T-helper 2 cell (primary cell): ENCODE measurements at places on chromosomes 13 and 19.

- peak; percentile 72 for DNase-seq
Observed at GRCh38 chr19:48330012-48330681, 4.8 kb downstream of the EMP3 start.

DNA sequence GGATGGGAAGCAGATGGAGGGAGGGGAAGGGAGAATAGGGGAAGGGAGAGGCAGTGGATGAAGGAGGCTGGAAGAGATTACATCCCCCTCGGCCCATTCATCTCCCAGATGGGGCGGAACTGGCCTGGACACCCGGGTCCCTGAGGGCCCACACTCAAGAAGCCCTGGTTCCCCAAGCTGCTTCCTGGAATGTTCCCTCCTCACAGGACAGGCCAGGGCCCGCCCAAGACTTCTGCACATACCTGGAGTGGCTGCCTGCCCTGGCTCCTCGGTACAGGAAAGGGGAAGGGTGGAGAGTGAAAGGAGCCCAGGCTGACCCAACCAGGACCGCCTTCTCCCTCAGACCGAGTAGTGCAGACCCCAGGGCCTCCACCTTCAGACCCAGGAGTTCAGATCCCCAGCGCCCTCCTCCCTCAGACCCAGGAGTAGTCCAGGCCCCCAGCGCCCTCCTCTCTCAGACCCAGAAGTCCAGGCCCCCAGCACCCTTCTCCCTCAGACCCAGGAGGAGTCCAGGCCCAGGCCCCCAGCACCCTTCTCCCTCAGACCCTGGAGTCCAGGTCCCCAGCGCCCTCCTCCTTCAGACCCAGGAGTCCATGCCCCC, 489 bp downstream of the NTF4 start:
- no peak for DNase-seq

- no peak for DNase-seq
Observed at GRCh38 chr13:34757441-34757840, 184.6 kb upstream of the NBEA start.

DNA sequence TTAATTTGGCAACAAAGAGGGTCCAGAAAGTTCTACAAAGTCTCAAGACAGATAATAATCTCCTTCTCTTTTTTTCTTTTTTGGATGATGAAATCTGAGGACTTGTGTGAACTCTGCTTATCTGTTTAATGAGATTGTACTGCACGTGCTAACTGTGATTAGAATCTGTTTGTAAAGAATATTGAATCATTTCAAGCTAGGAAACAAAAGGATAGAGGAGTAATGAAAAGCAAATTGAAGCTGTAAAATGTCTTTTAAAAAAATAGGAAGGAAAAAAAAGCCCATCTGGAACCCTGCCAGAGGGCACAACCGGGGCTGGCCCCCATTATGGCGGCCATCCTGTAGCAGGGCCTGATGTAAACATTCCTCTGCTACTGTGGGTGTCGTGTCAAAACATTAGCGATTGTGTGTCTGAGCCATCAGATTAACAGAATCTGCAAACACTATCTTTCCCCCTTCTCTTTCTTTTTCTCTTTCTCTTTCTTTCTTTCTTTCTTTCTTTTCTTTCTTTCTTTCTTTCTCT, 83.0 kb downstream of the FLT1 start:
- no peak for DNase-seq

GRCh38 chr13:106173346-106173745, 362.1 kb downstream of the EFNB2 start:
- no peak for DNase-seq

GRCh38 chr19:41570639-41571112, 5.3 kb upstream of the CEACAM21 start:
- peak; percentile 80 for DNase-seq

DNA sequence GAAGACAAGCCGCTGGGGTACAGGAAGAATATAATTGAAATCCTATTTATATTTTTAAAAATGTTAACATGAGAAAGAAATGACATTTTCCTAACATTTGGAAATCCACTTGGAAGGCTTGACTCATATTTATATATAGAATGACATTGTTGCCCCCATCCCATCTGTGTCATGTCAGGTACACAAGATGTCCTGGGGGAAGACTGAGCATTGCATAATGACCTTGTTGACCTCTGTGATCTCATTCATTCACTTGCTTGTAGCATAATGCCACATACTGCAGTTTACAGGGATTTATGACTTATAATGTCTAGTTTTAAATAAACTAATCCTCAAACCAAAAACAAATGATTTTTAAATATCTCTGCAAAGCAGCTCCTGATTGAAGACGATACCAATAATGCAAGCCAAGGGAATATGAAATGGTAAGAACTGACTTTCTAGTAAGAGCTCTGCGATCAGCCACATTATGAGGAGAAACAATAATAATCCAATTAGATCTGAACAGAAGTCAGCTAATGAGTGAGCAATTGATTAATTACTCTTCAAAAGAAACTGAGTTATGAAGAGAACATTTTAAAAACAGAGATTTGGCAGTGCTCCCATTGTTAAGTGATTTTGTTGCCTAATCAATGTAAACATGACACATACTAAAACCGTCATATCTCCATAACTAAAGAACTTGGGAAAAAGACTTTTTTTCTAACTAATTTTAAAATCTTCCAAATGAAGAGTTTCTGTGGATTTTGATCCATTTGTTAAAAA, 21.2 kb upstream of the VWA8 start:
- no peak for DNase-seq

- no peak for DNase-seq
Observed at GRCh38 chr19:5182751-5183150, 157.9 kb downstream of the PTPRS start.

DNA sequence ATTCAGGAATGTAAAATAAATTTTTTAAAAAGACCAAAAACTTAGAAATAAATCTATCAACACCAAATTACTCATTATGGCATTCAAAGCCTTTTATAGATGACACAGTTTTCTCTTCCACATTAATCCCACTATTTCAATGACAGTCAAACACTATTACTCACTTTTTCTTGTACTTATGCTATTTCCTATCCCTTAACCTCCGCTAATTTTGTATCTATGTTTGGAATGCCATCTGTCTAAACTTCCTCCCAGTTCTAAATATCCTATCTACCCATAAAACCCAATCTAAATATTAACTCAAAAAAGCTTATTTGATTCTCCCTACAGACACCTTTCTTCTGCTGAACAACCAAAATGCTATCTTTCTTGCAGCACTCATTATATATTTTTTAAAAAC, 203.5 kb downstream of the ENOX1 start:
- no peak for DNase-seq

GRCh38 chr13:108070925-108071324, 144.4 kb downstream of the LIG4 start:
- DNase-seq, result no peak

GRCh38 chr13:60221581-60221980, 57.9 kb upstream of the DIAPH3 start:
- DNase-seq, result no peak

- DNase-seq, result no peak
Observed at GRCh38 chr13:77580748-77581147, 45.2 kb downstream of the SCEL start.

- DNase-seq, result no peak
Observed at GRCh38 chr19:18607226-18608101, 865 bp upstream of the CRLF1 start.

GRCh38 chr13:83538636-83539035, 343.6 kb downstream of the SLITRK1 start:
- DNase-seq, result no peak

DNA sequence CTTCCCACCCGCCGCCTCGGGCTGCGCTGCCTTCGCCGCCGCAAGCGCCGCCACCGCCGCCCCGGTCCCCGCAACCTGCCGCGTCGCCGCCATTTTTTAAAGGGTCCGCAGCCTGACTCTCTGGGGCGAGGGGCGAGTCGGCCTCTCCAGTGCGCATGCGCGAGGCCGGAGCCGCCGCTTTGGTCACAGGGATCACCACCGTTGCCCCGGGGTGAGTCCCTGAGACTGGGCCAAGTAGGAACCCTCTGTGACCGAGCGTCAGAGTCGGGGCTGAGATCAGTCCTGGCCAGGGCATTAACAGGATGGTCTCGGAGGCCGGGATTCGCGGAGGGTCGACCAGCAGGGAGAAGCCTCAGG, 42.6 kb downstream of the ZNF146 start:
- no peak for DNase-seq

DNA sequence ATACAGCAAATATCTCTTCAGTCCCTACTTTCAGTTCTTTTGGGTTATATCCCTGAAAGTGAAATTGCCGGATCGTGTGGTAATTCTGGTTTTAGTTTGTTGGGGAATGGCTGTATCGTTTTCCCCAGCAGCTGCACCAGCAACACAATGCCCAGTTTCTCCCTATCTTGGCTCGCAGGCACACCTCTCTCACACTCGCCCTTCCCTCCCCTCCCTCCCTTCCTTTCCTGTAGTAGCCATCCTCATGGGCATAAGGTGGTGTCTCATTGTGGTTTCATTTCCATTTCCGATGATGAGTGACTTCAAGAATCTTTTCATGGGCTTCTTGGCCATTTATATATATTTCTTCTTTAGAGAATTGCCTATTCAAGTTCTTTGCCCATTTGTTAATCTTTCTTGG, 8.6 kb upstream of the GPR18 start:
- no peak for DNase-seq

GRCh38 chr13:95763601-95764000, 86.7 kb downstream of the DNAJC3 start:
- no peak for DNase-seq

DNA sequence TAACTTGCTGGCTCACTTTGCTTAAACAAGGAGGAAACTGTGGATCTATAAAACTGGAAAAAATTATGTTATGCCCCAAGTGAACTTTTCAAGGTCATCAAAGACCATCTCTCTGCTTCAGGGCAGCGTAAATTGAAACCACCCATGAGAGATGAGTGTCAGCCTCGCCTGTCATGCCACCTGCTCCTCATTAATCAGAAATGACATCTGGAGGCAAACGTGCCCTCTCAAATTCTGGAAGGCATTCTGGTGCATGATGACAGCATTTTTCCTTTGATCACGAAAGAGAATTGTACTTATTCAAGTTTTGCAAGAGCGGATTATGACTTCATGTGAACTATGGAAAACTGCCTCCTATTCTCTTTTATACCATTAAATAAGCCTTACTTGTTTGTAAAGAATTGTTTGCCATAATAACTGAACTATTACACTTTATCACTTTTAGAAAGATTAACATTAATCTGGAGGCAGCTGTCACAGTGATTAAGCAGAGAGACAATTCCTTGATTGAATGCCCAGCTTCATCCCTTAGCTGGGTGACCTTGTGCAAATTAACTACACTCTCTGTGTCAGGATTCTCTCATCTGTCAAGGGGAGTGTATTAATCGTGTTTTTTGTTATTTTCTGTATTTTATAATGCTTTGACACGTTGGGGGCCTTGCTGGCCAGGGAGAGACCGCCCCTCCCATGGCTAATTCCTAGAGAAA, 17.0 kb upstream of the SACS start:
- DNase-seq, result no peak

DNA sequence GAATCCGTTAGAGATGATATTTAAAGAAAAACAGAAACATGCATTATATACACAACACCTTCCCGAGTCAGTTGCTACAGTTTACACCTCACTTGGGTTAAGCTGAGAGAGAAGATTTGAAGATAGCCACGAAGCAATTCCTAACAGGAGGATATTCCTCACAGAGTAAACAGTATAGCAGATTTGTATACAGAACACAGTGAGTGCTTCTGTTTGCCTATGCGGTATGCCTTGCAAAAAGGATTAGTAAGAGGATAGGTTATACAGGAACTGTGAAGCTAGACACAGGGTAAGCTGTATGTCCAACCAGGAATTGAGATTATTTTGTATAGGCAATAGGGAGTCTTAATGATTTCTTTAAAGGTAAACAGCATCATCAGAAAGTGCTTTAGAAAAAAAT, 471.8 kb downstream of the LIG4 start:
- no peak for DNase-seq

DNA sequence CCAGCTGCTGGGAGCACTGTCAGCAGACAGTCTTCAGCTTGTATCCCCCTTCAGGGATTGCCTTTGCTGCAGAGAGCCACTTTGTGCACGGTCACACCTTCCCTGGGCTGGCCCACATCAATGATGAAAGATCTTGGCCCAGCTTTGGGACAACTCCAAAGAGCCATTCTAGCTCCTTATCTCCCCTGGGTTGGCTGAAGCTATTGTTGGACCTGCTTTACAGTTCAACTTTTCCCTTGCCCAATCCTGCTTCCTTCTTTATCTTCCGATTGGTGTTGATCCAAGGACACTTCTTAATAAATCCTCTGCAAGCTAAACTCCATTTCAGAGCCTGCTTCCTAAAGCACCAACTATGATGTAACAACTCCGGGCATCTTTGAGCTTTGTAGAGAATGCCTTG, 466.4 kb downstream of the KLF12 start:
- no peak for DNase-seq

- DNase-seq, result peak; percentile 22
Observed at GRCh38 chr13:40388617-40389016, 277.8 kb downstream of the FOXO1 start.

DNA sequence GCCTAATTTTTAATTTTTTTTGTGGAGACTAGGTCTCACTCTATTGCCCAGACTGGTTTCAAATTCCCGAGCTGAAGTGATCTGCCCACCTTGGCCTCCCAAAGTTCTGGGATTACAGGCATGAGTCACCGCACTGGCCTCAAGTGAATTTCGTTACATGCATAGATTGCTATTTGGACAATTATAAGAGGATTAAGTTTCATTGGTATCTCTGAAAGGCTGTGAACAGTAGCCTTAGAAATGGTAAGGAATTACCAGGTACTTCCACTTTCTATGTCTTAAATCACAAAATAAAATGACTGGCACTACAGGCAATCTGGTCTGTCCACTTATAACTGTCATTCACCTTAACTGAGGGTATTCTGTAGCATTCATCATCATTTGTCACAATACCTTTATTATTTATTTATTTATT, 2.9 kb upstream of the CCDC9 start:
- no peak for DNase-seq

DNA sequence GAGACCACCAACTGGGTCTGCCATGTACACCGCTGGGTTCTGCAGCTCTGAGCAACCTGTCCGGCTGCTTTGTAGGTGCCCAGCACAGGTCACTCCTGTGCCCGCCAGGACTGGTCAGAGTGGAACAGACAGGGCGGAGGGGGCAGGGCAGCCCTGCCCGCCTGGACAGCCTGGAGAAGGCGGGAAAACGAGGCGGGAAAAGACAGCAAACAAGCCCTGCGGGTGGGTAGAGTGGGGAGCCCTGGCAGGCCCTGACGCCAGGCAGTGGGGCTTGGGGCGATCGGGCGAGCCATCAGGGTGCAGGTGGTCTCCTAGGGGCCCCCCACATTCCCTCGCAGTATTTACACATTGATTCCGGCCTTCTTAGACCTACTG, 533 bp upstream of the UHRF1 start:
- DNase-seq, result no peak

GRCh38 chr13:39282400-39282972, 244.2 kb downstream of the NHLRC3 start:
- DNase-seq, result no peak

- DNase-seq, result no peak
Observed at GRCh38 chr13:112260108-112261055, 115.8 kb upstream of the SPACA7 start.

DNA sequence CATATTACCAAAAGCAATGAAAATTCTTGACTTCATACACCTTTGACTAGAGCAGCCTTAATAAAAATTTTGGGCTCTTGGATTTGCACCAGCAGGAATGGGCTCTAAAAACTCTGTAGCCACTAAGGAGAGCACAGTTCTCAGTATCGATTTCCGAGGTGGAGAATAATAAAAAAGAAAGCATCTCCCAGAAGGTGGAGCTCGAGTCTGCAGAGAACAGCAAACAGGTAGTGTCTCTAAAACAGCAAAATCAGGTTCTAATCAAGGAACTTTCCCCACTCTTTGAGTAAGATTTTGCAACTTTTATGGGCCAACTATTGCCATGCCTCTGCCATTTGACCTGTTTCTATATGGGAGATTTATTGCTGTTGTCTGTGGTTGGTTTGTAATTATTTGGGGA, 258.7 kb upstream of the GPC6 start:
- no peak for DNase-seq

- no peak for DNase-seq
Observed at GRCh38 chr13:30216111-30216510, 91.2 kb downstream of the KATNAL1 start.
